ENCODE measurements at places on chromosomes 4 and X.

- no peak for DNase-seq
Measured at GRCh38 chr4:98905839-98906238, 23.1 kb downstream of the EIF4E start.

- no peak for DNase-seq
Measured at GRCh38 chr4:90816754-90817153, 689.6 kb downstream of the CCSER1 start.

GRCh38 chrX:23513121-23513520 is 154.2 kb upstream of the PRDX4 start:
- peak; percentile 39 for DNase-seq

- no peak for DNase-seq
Measured at GRCh38 chr4:5804656-5805055, 88.2 kb downstream of the CRMP1 start.

- no peak for DNase-seq
Measured at GRCh38 chrX:21493226-21493830, 119.1 kb downstream of the CNKSR2 start.

DNA sequence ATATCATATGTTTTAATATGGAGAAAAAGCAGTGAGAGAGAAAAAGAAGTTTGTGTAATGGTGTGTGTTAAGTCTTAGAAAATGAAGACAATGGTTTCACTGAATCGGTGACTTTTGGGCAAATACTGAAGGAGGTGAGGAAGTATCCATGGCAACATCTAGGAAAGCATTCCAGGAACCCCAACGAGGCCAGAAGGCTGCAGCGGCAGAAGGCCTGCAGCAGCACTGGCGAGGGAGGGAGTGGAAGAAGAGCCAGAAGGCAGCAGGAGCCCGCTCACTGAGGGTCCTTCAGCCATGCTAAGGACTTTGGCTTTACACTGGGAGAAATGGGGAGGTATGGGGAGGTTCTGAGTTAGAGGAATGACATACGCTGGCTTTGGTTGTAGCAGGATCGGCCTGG is 26.8 kb downstream of the COQ2 start:
- no peak for DNase-seq

DNA sequence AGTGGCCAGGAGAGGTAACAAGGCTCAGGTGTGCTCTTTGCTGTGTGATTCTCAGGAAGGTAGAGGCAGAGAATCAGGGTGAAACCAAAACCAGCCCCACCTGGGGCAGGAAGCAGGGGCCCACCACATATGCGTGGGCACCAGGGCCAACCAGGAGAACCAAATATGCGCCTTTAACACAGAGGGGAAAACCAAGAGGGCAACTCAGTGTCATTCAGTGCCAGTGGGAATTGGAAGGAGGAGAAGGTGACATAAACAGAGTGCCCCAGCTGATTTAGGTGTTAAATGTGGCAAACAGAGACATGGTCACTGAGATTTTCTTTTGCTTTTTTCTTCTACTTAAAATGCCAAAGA is 106.8 kb upstream of the MAMLD1 start:
- DNase-seq, result no peak

- no peak for DNase-seq
Measured at GRCh38 chrX:108993909-108994308, 257.5 kb upstream of the IRS4 start.

- no peak for DNase-seq
Measured at GRCh38 chrX:110086916-110087484, 84.1 kb downstream of the TMEM164 start.

DNA sequence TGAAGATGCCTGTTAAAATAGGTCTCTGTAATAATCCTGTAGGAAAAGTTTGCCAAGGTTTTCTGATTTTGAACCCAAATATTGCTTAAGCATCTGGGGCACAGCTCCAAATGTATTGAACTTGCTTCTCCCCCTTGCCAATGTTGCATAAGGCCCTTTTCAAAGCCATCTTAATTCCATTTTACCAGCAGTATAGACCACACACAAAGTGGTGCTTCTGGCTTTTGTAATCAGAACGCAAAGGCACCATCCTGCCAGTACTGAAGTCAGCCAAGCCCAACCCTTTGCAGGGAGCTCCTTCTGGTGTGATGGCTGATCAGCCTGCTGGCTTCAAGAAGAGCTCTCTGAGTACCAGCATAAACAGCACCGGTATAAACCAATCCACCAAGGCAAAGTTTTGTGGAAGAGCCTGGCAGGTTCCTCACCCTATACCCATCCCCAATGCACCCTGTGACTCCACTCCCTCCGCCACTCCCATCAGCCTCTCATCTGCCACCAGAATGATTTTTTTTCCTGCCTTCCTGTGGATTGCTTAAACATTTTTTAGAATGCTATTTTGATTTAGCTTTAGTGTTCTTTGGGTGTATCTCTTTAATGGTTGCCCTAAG is 39.2 kb upstream of the USP9X start:
- no peak for DNase-seq

- DNase-seq, result no peak
Measured at GRCh38 chrX:119667111-119667878, 25.7 kb downstream of the SEPTIN6 start.

DNA sequence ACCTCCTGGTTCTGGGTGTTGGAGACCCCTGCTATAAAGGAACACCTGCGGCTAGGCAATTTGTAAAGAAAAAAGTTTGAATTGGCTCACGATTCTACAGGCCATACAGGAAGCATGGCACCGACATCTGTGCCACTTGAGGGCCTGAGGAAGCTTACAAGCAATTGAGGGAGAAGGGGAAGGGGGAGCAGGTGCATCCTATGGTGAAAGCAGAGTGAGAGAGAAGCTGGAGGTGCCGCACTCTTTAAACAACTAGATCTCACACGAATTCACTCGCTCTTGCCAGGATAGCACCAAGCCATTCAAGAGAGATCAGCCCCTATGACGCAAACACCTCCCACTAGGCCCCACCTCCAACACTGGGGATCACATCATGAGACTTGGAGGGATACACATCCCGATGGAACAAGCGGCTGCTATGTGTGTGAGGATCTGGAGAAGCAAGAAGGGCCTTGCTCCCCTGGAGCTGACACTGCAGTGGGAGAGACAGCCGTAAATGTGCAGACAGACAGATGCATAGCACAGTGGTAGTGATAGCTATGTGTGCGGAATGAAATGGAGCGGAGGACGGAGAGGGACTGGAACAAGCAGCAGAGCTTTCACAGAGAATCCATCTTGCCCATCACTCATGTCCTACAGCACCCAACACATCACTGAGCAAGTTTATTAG is 60.7 kb upstream of the HELT start:
- DNase-seq, result no peak

DNA sequence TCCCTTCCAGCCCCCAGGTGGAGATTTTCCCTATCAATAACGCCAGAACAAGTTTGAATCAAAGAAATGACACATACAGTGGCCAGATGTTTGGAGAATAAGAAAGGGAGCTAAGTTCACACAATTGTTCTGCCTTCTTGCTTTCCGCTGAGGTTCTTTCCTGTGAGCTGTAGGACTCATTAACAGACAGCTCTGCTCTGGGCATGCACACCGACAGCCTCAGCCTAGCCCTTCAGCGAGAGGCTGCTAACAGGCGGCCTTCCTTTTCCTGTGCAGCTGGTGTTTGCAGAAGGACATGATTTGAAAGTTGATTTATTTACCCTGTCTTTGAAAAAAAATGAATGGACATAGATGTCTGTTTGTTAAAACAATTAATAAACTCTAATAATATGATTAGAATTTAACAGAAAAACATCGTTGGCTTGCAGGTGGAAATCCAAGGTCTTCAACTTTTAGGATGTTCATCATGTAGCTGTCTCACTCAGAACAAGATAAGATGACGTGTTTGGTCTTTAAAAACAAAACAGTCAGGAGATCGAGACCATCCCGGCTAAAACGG is 183.3 kb downstream of the KDR start:
- no peak for DNase-seq

GRCh38 chr4:42703813-42704212 is 46.9 kb upstream of the ATP8A1 start:
- DNase-seq, result no peak

DNA sequence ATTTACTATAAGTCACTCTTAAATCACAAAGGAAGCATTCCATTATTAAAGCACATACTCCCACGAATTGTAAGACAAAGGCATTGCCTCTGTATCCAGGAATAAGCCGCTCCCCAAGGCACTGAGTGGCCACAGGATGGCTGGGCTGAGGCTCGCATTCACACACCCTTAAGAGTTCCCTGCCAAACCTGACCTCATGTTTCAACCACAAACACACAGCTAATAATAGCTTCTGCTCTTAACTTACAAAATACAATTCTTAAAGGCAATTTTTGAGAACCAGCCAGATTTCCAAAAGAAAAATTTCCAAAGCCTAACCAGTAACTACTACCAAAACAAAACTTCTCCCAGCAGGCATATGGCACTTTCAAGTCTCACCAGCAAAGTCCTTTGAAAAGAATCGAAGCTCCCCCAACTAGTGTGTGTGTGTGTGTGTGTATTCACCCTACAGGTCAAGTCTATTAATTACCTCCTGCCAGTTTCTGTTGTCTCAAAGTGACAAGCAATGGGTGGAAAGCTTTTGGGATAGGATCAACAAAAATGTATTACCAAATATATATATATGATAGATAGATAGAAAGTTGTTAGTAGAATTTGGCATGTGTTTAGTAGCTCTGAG is 36.0 kb downstream of the ARHGAP6 start:
- DNase-seq, result no peak

DNA sequence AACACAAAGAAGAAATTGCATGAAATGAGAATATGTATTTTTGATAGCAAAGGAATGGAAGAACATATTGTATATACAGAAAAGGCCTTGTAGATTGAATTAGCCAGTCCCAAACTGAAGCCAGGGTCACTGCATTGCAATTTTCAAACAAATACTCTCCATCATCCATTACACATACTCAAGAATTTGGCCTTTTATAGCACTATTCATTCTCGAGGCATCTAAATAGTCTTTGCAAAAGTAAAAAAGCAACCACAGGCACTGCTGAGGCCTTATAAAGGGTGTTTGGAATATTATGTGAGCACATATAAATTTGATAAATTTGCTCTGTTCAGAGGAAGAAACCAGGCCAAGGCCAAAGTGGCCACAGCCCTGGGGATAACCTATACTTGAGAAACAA is 123.0 kb downstream of the ZNF827 start:
- no peak for DNase-seq

DNA sequence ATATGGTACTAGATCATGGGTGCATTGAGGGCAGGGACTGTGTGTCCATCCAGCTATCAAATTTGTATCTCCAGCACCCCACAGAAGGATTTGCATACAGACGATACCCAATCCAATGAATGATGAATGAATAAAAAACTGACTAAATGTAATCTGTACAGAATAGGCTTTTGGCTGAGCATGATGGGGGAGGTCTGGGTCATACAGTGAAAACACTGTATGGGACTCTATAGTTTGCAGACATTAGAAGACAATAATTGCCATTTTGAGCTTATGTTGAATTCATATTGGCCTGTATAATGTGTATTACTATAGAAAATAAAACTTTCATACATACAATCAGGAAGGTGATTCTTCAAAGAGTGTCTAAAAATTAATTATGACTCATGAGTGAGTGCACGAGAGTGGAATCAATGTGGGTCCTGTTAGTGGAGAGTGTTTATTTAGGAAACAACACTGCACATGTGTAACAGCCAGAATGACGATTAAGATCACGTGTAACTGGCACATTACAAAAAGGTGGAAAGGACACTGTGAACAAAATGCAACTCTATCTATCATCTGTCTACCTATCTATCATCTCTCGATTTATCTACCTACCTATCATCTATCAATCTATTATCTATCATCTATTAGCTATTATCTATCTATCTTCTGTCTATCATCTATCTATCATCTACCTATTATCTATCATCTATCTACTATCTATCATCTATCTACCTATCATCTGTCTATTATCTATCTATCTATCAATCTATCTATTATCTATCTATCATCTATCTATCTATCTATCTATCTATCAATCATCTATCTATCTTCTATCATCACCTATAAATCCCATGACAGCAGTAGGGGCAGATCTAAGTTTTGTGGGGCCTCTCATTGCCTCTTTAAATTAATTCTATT is 201.3 kb downstream of the PTTG2 start:
- DNase-seq, result no peak

DNA sequence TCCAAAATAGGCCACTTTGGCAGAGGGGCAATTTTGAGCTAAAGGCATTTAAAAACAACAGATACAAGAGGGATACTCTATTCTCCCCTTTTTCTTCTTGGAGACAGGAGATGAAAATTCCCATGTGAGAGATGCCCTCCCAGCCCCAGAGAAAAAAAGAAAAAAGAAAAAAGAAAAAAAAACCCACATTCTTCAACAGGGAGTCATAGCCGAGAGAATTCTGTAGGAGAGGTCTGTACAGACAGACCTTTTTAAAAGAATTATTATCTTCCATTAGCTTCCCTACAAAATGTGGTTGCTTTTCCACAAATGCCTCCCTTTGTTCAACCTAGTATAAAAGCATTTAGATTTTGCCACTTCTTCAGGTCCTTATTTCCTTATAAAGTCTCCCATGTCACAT is 89.9 kb downstream of the SPCS3 start:
- no peak for DNase-seq

- DNase-seq, result no peak
Measured at GRCh38 chr4:139711461-139711860, 45.8 kb downstream of the MGST2 start.

DNA sequence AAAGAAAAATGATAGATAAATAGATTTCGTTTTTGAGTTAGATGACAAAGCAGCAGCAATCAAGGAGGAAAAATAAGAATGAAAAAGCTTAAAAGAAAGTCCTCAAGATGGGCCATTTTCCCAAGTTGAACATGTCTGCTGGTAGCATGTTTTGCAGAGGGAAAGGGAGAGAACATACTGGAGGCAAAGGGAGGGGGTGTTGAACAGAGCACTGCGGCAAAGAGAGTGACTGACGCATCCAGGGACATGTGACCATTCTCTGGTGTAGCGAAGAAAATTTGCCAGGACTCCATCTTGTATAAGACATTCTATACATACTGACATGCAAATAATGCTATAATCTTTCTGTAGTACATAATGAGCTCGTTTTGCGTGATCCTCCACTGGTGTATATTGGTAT is 1.2 kb downstream of the LINC00632 start:
- DNase-seq, result no peak

GRCh38 chr4:116092961-116093360 is 979.5 kb upstream of the NDST4 start:
- DNase-seq, result no peak

- no peak for DNase-seq
Measured at GRCh38 chrX:129493643-129494042, 29.6 kb downstream of the SMARCA1 start.

DNA sequence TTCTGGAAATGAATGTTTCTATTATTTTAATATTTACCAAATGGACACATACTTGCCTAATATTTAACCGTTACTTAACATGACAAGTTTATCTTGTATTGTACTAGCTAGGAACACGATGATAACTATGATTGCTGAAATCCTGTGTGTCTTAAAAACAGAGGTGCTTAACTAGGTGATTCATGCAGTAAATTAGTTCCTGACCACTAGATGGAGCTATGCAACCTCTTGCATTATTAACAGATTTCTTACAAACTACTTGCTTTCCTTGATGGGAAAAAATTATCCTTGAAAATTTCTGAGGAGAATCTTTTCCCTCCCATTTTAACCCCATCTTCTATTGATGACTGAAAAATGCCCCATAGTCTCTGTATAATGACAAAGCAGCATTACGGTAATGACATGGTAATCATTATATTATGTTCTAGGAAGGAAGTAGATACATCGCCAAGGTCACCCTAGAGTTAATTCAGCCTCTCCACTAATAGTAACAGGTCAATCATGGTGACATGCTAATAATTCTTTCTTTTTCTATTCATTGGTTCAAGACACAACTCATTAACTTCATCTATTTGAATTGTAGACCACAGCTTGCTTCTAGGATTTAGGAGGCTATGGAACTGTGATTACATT is 844.2 kb downstream of the RAPGEF2 start:
- DNase-seq, result peak; percentile 42
